H1 (cell line): ENCODE measurements at places on chromosomes 2 and 18. TPM values are rescaled to one million over a fixed set of nuclear protein-coding genes. Genes with fewer than 3 reads are reported as not detected.

DNA sequence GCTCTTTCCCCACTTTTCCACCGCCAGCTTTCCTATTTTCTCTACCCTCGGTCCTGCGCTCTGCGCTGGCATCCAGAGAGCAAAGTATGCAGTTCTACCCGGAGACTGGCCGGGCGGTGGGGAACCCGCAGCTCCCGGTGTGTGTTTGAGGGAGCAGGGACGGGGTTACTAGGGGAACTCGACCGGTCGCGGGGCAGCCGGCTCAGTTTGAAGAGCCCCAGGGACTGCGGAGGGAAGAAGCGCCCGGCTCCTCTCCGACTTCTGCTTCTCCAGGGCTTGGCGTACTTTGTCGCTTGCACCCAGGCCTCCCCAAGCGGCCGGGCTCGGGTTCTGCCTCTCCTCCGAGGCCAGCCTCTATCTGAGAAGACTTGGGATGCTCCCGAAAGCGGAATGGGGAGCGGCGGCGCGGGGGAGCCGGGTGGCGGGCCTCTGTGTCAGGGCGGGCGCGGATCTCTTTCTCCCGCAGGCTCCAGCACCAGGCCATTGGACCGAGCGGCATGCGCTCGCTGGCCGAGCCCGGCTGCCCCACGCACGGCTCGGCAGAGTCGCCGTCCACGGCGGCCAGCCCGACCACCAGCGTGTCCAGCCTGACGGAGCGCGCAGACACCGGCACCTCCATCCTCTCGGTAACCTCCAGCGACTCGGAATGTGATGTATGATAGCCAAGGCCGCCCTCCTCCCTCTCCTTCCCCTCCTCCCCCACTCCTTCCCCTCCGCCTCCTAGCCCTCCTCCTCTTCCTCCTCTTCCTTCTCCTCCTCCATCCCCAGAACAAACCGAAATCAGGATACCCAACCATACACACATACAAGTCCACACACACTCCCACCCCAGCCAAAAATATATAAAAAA is 2.8 kb downstream of the SIX3 start:
- no peak for DNase-seq
- peaks cover 50% of the 10 kb centered on the region for H3K4me1 ChIP-seq
- peaks cover 100% of the 10 kb centered on the region for H3K27me3 ChIP-seq

GRCh38 chr2:148876595-148877402 is 1.8 kb downstream of the KIF5C start:
- peaks cover 6% of the 10 kb centered on the region for H3K4me1 ChIP-seq
- no peaks in the 10 kb centered on the region for H3K36me3 ChIP-seq
- peak overlapping the region; percentile 65 for H3K4me3 ChIP-seq
- DNase-seq, result peak; percentile 77
- H3K27ac ChIP-seq, result no peak overlapping the region

DNA sequence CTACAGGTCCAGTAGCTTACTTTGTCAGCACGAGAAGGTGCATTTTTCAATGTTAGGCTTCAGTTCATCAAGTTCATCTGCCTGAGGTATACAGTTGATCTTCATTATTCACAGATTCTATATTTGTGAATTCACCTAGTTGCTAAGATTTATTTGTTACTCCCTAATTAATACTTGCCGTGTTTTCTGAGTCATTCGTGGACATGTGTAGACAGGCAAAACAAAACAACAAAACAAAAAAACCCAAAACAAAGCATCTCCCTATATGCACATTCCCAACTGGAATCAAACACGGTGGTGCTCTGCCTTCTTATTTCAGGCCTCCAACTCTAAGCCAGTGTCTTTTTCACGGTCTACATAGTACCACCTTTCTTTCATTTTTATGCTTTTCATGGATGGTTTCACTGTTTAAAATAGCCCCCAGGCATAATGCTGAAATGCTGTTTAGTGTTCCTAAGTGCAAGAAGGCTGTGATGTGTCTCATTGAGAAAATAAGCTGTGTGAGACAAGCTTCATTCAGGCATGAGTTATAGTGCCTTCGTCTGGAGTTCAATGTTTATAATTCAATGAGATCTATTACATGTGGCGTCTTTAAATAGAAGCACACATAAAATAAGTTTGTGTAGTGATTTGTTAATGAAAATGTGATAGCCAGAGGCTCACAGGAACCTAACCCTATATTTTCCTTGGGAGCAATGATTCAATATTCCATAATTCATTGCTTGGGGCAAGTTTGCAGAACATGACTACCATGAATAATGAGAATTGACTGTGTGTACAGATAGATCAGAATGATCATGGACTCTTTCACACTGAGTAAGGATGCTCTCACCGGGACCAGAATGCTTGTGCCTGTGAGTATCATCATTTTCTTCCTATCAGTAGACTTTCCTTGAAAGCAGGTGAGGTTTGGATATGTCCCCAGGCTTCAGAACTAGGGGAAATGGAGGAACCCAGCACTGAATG is 24.6 kb downstream of the ITGB6 start:
- H3K4me3 ChIP-seq, result no peak overlapping the region
- H3K36me3 ChIP-seq, result no peaks in the 10 kb centered on the region
- H3K27ac ChIP-seq, result no peak overlapping the region
- H3K4me1 ChIP-seq, result no peaks in the 10 kb centered on the region
- no peak for DNase-seq

DNA sequence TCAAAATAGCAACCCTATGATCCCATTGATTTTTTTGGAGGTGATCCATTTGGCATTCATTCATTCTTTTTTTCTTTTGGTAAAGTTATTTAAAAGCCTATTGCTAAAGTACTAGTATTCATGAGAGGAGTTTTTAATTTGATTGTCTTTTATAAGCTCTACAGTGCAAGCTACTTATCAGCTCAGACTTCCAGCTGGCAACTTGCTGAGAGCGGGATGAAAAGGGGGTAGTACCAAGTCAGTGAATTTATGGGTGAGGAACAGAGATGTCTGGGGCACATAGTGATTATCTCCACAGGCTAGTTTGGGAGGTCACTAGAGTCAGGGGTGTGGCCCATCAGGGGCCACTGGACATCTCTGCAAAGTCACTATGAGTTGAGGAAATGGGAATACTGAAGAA is 202.4 kb downstream of the PIK3C3 start:
- H3K27me3 ChIP-seq, result no peaks in the 10 kb centered on the region
- no peaks in the 10 kb centered on the region for H3K4me1 ChIP-seq
- H3K27ac ChIP-seq, result no peak overlapping the region
- no peak overlapping the region for H3K4me3 ChIP-seq
- no peak for DNase-seq

- no peak for DNase-seq
- no peaks in the 10 kb centered on the region for H3K4me1 ChIP-seq
- no peak overlapping the region for H3K27ac ChIP-seq
- no peaks in the 10 kb centered on the region for H3K36me3 ChIP-seq
- no peak overlapping the region for H3K4me3 ChIP-seq
These were observed 152.8 kb upstream of the COPS8 start for GRCh38 chr2:236932831-236933361.

DNA sequence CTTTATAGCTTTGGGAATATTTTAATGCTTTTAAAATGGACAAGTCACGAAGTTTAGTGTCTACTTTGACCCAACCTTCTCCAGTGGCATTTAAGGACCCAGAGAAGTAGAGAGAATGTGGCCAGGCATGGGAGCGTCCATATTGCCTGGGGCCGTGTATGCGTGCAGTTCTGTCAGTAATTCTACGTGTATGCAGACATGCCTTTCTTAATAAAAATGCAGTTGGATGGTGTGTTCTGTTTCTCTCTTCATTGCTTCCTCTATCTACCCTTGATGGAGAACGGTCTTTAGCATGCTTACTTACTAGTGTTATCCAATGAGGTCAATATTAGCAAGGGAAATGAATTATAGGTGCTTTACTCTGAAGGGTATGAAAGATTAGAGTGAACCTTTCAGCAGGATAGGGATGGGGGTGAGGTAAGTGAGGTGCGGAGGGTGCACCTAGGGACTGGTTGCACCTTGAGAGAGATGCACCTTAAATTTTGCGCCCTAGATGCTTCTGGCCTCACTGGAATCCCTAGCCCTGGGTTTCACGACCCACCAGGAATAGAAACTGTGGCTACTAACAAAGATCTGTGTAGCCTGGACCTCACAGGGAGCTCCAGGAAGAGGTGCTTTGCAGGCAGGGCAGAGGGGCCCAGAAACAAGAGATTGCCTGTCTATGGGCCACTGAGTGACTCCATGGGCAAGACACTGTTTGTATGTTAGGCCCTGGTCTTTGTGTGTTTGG is 194.3 kb downstream of the MYCN start:
- no peak overlapping the region for H3K27ac ChIP-seq
- no peak overlapping the region for H3K4me3 ChIP-seq
- DNase-seq, result no peak
- no peaks in the 10 kb centered on the region for H3K4me1 ChIP-seq
- no peaks in the 10 kb centered on the region for H3K27me3 ChIP-seq

GRCh38 chr2:203585516-203585915 is 50.4 kb upstream of the RAPH1 start:
- H3K36me3 ChIP-seq, result no peaks in the 10 kb centered on the region
- no peak overlapping the region for H3K4me3 ChIP-seq
- no peaks in the 10 kb centered on the region for H3K4me1 ChIP-seq
- DNase-seq, result no peak
- H3K27ac ChIP-seq, result no peak overlapping the region

DNA sequence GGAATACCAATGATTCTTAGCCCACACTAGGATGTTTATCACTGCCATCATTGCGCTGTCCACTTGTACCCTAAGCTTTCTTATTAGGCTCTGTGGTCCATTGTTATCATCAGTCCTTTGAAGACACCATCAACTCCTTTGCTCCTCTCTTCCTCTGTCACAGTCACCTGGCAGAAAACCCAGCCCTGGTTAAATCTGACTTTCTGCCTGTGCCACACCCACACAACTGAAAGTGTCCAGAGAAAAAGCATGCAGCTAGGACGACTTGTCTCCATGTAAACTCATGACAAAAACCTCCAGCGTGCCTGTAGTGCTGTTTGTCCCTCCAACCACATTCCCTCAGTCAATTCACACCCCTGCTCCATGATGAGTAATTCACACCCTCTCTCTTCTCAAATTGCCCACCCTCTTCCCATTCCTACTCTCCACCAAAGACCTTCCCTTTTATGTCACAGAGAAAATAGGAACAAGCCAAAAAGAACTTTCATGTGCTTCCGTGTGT is 297.4 kb upstream of the MGAT5 start:
- no peak for DNase-seq
- no peaks in the 10 kb centered on the region for H3K36me3 ChIP-seq
- H3K4me1 ChIP-seq, result no peaks in the 10 kb centered on the region
- H3K27me3 ChIP-seq, result no peaks in the 10 kb centered on the region

DNA sequence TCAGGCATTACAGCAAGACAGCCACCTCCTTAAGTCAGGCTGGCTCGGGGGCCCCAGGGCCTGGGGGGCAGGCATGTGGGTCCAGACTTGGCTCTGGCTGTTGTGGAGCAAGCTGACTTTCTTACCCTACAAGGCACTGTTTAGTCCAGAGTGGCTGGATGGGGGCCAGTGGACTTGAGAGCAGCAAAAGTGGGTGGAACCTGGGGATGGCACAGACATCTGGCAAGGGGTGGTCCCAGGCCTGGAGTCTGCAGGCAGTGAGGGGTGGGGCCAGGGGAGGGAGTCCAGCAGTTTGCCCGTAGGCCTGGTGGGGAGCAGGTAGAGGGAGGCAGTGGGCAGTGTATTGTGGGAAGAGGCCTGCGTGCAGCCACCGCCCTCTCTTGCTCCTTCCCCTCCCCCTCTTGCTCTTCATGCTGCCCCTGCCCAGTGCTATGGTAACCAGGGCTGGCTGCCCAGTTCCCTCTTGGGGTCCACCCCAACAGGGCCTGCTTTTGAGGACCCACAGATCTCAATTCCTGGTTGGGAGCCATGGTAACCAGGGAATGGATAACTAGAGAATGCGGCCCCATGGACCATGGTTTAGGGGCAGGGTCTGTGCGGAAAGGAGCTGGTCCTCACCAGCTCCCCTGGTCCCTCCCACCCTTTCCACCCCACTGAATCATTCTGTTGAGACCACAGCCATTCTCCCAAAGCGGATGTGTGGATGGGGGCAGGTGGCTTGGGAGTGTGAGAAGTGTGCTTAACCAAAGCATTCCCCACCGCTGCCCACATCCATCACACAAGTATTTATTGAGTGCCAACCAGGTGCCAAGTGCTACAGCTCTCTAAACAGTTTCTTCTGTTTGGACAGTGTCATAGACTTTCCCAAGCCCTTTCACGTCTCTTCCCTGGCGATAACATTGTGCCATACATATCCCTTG is 19.3 kb downstream of the SPEG start:
- H3K27ac ChIP-seq, result no peak overlapping the region
- H3K27me3 ChIP-seq, result peaks cover 5% of the 10 kb centered on the region; the same call in 1 of the 2 replicates
- DNase-seq, result no peak
- no peaks in the 10 kb centered on the region for H3K36me3 ChIP-seq
- H3K4me1 ChIP-seq, result peaks cover 4% of the 10 kb centered on the region; the same call in 1 of the 2 replicates

- no peak overlapping the region for H3K4me3 ChIP-seq
- no peak overlapping the region for H3K27ac ChIP-seq
- peaks cover 2% of the 10 kb centered on the region; the same call in 1 of the 2 replicates for H3K4me1 ChIP-seq
- no peak for DNase-seq
These were observed 31.4 kb downstream of the KCTD1 start for GRCh38 chr18:26516964-26517363.

GRCh38 chr18:493986-494983 is 6.2 kb downstream of the COLEC12 start:
- peaks cover 9% of the 10 kb centered on the region for H3K27me3 ChIP-seq
- H3K4me1 ChIP-seq, result peaks cover under 1% of the 10 kb centered on the region; the same call in 1 of the 2 replicates
- H3K36me3 ChIP-seq, result no peaks in the 10 kb centered on the region
- H3K27ac ChIP-seq, result no peak overlapping the region
- no peak overlapping the region for H3K4me3 ChIP-seq
- DNase-seq, result no peak

DNA sequence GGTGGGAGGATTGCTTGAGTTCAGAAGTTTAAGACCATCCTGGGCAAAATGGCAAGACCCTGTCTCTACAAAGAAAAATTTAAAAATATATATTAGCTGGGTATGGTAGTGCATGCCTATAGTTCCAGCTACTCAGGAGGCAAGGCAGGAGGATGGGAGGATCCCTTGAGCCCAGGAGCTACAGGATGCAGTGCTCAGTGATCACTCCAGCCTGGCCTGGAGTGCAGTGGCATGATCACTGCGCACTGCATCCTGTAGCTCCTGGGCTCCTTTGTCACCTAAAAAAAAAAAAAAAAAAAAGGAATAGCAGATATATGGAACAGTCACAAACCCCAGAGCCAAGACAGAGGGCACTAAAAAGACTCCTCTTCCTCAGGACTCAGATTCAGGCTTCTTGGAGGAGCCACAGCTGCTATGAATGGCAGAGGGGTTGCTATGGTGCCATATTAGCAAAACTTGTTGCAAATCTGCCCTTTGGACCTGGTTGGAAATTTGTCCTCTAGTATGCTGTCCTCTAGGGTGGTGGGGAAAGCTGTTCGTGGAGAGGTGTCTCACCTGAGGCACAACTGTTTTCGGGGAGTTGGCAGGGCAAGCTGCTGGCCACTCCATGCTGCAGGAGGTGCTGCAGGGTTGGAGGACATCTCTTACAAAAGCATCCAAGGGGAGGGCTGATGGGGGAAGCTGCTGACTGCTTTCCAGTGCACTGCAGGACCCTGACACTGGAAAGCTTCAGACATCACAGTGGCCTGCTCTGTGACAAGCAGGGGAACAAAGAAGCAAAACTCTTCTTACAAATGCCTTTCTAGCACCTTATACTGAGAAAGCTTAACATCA is 22.7 kb downstream of the CYP20A1 start:
- no peak for DNase-seq
- no peak overlapping the region for H3K27ac ChIP-seq
- H3K36me3 ChIP-seq, result peaks cover 9% of the 10 kb centered on the region
- H3K4me3 ChIP-seq, result no peak overlapping the region

The HADHA gene
- 126 and 131 TPM in 2 replicates for total RNA-seq

The RPL31 gene
- 1,722 and 1,734 TPM in 2 replicates for total RNA-seq

The RAB27B gene
- total RNA-seq, result 0.33 and 0.60 TPM in 2 replicates

The SH3BP4 gene
- total RNA-seq, result 35.4 and 39.4 TPM in 2 replicates
